ENCODE measurements at places on chromosomes 12 and 14. TPM values are rescaled to one million over a fixed set of nuclear protein-coding genes. Genes with fewer than 3 reads are reported as not detected.

The KRT82 gene
- not detected for total RNA-seq

DNA sequence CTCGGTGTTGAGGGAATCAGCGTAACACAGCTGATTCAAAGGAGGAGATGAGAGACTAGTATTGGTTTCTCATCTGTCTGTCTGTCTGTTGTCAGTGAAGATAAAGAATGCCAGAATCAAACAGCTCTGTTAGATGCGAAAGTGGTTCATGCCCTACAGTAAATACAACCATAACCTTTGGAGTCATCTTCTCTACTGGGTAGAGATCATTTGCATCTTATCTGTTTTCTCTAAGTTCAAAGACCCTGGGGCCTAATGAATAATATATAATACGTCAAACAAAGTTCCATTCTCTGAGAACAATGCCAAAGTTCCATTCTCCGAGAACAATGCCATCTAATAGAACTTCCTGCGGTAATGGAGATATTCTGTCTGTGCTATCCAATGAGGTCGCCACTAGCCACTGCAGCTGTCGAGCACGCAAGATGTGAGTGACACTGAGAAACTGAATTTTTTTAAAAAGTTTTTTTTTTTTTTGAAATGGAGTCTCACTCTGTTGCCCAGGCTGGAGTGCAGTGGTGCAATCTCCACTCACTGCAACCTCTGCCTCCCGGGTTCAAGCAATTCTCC lies 6.6 kb downstream of the IL31 start:
- peaks cover 10% of the 10 kb centered on the region for H3K4me1 ChIP-seq
- no peak overlapping the region for H3K27ac ChIP-seq
- H3K36me3 ChIP-seq, result no peaks in the 10 kb centered on the region
- H3K27me3 ChIP-seq, result peaks cover 4% of the 10 kb centered on the region
- no peak overlapping the region for H3K4me3 ChIP-seq

The C3AR1 gene
- total RNA-seq, result 0.57 TPM

- no peak overlapping the region for H3K4me3 ChIP-seq
- no peaks in the 10 kb centered on the region for H3K36me3 ChIP-seq
- H3K27ac ChIP-seq, result no peak overlapping the region
- no peaks in the 10 kb centered on the region for H3K27me3 ChIP-seq
Observed at GRCh38 chr14:72513965-72514659, 379.8 kb downstream of the DPF3 start.

DNA sequence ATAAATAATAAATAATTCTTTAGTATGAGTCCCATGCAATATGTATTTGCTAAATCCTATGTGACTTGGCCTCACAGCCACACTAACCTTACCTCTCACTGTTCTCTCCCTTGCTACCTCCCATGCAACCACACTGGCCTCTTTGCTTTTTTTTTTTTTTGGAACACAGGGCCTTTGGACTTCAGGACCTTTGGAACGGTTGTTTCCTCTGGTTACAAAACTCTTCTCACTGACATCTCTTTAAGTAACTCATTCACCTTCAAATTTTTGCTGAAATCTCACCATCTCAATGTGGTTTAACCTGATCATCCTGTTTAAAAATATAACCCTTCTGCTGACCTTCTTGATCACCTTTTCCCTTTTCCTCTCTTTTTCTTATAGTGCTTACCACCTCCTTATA lies 194.0 kb downstream of the SSPN start:
- no peak overlapping the region for H3K4me3 ChIP-seq
- no peaks in the 10 kb centered on the region for H3K4me1 ChIP-seq
- H3K27ac ChIP-seq, result no peak overlapping the region
- DNase-seq, result no peak

DNA sequence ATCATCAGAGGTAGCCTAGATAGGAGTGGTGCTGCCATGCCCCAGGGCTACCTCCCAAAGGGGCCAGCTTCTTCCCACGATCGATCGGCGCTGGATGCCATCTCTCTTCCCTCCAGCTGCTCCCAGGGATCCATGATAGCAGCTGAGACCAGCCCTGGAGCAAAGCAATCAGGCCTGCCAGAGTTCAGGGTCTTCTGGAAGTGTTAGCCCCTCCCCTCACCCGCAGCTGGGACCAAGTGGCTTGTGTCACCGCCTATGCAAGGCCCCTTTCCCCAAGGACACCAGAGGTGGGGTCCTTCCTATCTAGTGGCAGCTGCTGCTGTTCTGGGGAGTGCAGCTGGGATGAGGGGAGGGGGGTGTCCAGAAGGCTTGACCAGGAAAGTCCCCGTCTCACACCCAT lies 87.0 kb downstream of the IRF2BPL start:
- H3K27ac ChIP-seq, result peak overlapping the region; percentile 14
- H3K36me3 ChIP-seq, result no peaks in the 10 kb centered on the region
- no peak overlapping the region for H3K4me3 ChIP-seq
- peaks cover 23% of the 10 kb centered on the region for H3K4me1 ChIP-seq

The OR4E2 gene
- total RNA-seq, result not detected

The P2RX7 gene
- total RNA-seq, result 5.0 TPM

The DBX2 gene
- not detected for total RNA-seq

GRCh38 chr12:109610523-109610922 lies 36.9 kb downstream of the MVK start:
- DNase-seq, result no peak
- no peaks in the 10 kb centered on the region for H3K36me3 ChIP-seq
- H3K4me3 ChIP-seq, result no peak overlapping the region
- H3K27ac ChIP-seq, result no peak overlapping the region
- no peaks in the 10 kb centered on the region for H3K4me1 ChIP-seq

DNA sequence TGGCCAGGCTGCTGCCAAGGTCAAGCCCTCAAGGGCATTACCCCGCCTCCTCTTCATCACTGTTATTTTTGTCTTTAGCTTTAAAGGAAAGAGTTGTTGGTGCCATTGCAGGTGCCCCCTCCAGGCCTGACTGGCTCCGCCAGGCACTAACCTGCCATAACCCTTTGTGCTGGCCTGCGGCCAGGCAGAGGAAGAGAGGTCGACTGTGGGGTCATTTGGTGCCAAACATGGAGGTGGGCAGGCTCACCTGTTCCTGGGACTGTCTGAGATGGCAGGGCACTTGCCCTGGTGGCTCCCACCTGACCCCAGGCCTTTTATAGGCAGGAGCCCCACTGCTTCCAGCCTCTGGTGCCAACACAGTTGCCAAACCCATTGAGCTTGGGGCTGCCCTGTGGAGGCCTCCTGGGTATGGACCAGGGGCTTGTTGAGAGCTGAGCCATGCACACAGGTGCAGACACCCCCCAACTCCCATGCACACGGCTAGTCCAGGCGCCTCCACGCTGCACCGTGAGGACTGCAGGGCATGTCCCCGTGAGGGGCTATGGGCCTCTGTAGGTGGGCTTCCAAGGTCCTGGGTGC lies 29.4 kb upstream of the PLD4 start:
- H3K4me3 ChIP-seq, result no peak overlapping the region
- H3K27me3 ChIP-seq, result no peaks in the 10 kb centered on the region
- H3K36me3 ChIP-seq, result no peaks in the 10 kb centered on the region
- no peak overlapping the region for H3K27ac ChIP-seq
- H3K4me1 ChIP-seq, result no peaks in the 10 kb centered on the region

GRCh38 chr12:89376844-89377243 lies 24.5 kb upstream of the DUSP6 start:
- peaks cover 17% of the 10 kb centered on the region for H3K4me1 ChIP-seq
- no peak for DNase-seq
- H3K36me3 ChIP-seq, result no peaks in the 10 kb centered on the region
- H3K4me3 ChIP-seq, result no peak overlapping the region
- H3K27ac ChIP-seq, result no peak overlapping the region

The CAPS2 gene
- 2.3 TPM for total RNA-seq

DNA sequence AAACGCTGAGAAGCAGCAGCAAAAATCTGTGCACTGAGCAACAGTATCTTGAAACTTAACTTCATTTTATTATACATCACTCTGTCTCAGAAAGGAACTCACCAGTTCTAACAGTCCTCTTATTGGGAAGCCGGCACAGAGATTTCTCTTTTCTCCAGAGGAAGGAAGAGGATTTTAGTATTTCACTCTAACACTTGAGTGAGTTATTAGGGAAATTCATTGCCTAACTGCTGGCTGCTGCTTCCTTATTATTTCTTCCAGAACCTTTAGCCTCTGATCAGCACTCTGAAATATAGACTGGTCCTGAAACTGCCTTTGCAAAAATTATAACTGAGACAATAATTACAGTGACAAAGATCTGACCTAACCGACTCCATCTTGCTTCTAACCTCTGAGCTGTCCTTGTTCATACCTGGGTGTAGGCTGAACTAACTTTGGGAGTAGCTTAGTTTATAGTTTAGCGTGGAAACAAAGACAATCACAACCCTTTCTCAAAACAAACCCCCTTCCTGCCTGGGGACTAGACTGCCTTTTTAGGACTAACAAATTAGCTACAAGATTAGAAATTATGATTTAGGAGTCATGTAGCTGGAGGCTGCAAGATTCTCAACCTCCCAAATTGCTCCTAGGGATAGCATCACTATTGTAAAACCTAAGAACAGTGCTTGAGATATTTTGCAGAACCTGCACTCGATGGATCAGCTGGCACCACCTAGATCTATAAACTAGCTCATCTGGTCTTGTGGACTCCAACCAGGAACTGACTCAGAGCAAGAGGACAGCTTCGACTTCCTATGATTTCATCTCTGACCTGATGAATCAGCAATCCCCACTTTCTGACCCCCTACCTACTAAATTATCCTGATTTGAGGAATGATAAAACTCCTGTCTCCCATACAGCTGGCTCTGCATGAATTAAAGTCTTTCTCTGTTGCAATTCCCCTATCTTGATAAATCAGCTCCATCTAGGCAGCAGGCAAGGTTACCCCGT lies 117.5 kb downstream of the DYRK2 start:
- no peaks in the 10 kb centered on the region for H3K4me1 ChIP-seq
- no peaks in the 10 kb centered on the region for H3K27me3 ChIP-seq
- no peaks in the 10 kb centered on the region for H3K36me3 ChIP-seq
- no peak overlapping the region for H3K27ac ChIP-seq
- H3K4me3 ChIP-seq, result no peak overlapping the region
- DNase-seq, result no peak

- H3K27me3 ChIP-seq, result no peaks in the 10 kb centered on the region
- no peak for DNase-seq
- H3K4me1 ChIP-seq, result no peaks in the 10 kb centered on the region
- no peak overlapping the region for H3K4me3 ChIP-seq
- H3K36me3 ChIP-seq, result no peaks in the 10 kb centered on the region
Observed at GRCh38 chr12:93019212-93019927, 90.3 kb upstream of the EEA1 start.

DNA sequence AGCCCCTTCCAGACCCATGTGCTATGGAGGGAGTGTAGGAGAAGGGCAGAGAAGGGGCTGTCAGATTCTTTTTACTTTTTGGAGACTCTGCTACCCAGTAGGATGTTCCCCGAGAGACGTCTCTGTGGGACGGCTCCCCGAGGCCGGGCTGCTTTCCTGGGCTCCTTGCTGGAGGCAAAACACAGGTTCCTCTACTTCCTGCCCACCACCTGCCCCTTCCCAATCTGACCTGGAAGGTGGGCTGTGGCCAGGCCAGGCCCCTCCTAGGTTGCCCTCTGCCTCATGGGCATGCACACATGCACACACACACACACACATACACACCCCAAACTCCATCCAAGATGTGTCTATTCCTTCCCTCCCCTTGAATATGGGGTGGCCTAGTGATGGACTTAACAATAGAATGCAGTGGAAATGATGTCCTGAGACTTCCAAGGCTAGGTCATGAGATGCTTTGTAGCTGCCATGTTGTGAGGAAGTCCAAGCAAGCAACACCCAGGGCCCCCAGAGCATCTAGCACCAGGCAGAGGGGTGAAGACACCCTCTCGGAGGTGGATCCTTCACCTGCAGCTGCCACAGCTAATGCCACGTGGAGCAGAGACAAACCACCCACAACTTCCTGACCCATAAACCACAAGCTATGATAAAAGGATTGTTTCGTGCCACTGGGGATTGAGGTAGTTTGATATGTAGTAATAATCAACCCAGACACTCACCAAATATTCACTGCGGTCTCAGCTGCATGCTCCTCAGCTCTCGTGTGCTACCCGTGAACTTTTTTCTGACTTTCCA lies 1.6 kb upstream of the ASB2 start:
- peak overlapping the region; percentile 97 for H3K27ac ChIP-seq
- H3K4me1 ChIP-seq, result peaks cover 75% of the 10 kb centered on the region
- H3K36me3 ChIP-seq, result peaks cover 35% of the 10 kb centered on the region
- peak overlapping the region; percentile 24 for H3K4me3 ChIP-seq
- no peaks in the 10 kb centered on the region for H3K27me3 ChIP-seq

The SERPINA12 gene
- total RNA-seq, result not detected

- no peaks in the 10 kb centered on the region for H3K36me3 ChIP-seq
- peaks cover 24% of the 10 kb centered on the region for H3K4me1 ChIP-seq
- peak; percentile 22 for DNase-seq
- peak within 1 kb of the TSS; percentile 64 for H3K4me3 ChIP-seq
Observed at GRCh38 chr14:90061685-90062126, at the start of gene KCNK13. Gene KCNK13 (plus strand): TSS chr14:90061994. CDS start chr14:90062206, 212 bp downstream.

GRCh38 chr14:19906665-19907064 lies 13.7 kb upstream of the OR4K5 start:
- H3K27ac ChIP-seq, result no peak overlapping the region
- H3K36me3 ChIP-seq, result no peaks in the 10 kb centered on the region
- H3K4me1 ChIP-seq, result no peaks in the 10 kb centered on the region
- no peak for DNase-seq
- no peaks in the 10 kb centered on the region for H3K27me3 ChIP-seq
- H3K4me3 ChIP-seq, result no peak overlapping the region

DNA sequence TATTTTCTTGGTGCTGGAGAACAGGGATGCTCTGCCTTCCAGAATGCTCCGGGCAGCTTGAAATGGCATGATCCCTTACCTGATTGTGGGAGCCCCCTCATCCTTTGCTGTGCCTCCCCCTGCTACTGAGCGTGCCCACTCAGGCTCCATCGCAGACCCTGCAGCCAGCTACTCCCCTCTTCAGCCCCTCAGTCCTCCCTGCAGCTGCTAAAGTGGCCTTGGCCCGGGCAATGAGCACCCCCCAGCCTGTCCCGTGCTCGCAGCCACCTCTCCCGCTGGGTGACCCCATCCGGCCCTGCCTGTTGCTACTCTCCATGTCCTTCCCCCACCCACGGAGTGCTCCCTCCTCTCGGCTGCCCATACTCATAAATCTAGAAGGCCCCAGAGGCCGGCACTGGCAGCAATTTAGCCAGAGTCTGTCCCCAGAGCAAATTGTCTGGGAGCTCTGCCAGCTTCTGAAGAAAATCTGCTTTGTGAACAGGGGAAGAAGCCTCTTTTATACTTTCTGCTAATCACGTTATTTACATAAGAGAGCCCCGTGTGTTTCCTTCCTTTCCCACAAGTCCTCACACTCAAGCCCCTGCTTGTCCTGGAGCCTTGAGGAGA lies 143.7 kb upstream of the FRMD6 start:
- no peaks in the 10 kb centered on the region for H3K36me3 ChIP-seq
- H3K4me1 ChIP-seq, result no peaks in the 10 kb centered on the region
- no peak overlapping the region for H3K27ac ChIP-seq
- peaks cover 16% of the 10 kb centered on the region for H3K27me3 ChIP-seq
- H3K4me3 ChIP-seq, result no peak overlapping the region

- H3K4me1 ChIP-seq, result no peaks in the 10 kb centered on the region
- H3K27me3 ChIP-seq, result no peaks in the 10 kb centered on the region
- no peaks in the 10 kb centered on the region for H3K36me3 ChIP-seq
- H3K4me3 ChIP-seq, result no peak overlapping the region
- DNase-seq, result no peak
- H3K27ac ChIP-seq, result no peak overlapping the region
Observed at GRCh38 chr12:593396-594270, 69.6 kb downstream of the NINJ2 start.

The LYSET gene
- total RNA-seq, result 9.9 TPM

- no peak for DNase-seq
- H3K4me3 ChIP-seq, result no peak overlapping the region
- H3K4me1 ChIP-seq, result no peaks in the 10 kb centered on the region
- H3K36me3 ChIP-seq, result no peaks in the 10 kb centered on the region
- H3K27ac ChIP-seq, result no peak overlapping the region
- H3K27me3 ChIP-seq, result no peaks in the 10 kb centered on the region
Observed at GRCh38 chr12:83190631-83191390, 504.1 kb downstream of the TMTC2 start.
